Suppressor macrophage treated with lipopolysaccharide for 4 hours (primary cell): ENCODE measurements at places on chromosomes 16 and 17.

DNA sequence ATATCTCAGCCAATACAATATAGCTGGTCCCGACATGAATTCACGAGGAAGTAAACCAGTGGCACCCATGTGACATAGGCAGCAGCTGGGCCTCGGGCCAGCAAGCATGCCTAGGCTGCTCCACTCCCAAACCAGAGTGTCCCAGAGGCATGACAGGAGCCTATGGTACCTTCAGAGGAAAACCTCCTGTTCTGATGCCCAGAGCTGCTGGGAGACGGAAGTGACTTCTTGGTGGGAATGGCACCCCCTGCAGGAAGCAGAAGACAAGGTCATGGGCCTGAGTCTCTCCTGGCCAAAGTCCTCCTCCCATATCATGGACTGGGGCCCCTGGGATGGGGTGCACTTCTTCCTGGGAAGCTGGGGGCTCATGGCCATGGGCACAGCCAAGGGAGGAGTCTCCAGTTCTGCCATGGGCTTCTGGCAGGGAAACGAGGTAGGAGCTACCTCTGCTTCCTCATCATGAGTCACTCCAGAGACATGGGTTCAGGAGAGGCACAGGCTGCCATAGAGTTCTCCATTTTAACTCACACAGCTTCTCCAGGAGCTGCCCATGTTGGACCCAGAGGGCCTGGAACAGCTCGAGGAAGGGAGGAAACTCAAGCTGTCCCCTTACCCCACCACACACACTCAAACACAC lies 13.4 kb downstream of the FBF1 start:
- DNase-seq = peak; percentile 39

- DNase-seq = no peak
Measured at GRCh38 chr17:35313875-35314409, 59.5 kb downstream of the SLFN11 start.

DNA sequence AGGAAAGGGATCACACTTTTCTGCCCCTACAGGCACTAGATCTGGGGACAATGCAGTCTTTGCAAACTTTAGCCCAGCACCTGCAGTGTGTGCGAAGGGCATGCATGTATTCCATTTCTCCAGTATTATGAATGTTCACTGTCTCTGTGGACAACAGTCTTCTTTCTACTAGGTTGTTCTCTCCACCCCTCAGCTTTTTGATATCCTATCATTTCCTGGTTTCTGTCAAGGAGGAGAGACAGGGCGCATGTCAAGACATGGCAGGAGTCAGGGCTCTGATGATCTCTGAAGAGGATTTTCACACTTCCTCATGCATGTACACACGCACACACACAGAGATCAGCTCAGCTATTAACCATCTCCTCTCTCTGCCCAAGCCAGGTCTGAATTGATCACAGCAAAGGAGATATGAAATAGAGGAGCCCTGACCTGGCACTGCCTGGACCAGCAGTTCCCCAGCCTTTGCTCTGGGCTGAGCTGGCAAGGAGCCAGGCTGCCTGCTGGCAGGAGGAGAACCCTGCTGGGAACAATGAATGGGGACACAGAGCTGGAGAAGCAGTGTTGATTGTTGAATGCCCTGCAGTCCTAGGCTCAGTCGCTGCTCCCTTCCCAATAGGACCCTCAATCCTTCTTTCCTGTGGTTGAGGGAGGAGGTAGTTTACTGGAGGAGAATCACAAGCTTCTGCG lies 2.6 kb downstream of the GPR179 start:
- DNase-seq = peak; percentile 16

DNA sequence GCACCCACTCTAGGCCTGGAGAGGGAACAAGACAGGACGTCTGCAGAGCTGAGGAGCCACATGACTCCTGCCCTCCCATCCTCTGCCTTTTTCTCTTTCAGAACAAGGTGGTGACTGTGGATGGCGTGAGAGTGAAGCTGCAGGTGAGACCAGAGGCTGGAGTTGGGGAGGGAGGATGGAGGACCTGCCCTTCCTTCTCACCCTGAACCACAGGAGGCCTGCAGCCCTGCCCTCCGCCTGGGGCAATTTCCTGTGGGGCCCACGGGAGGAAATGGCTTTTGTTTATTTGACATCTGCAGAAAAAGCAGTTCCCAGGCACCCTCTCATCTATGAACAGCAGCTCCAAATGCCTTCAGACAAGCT lies 5.1 kb downstream of the RAB37 start:
- DNase-seq = no peak

DNA sequence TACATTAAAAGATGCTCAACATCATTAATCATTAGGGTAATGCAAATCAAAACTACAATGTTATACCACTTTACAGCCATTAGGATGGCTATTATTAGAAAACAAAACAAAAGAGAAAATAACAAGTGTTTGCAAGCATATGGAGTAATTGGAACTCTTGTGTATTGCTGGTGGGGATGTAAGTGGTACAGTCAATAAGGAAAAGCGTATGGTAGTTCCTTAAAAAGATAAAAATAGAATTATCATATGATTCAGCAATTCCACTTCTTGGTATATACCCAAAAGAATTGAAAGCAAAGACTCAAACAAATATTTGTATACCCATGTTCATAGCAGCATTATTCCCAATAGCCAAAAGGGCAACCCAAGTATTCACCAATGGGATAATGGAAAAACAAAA lies 1.4 kb upstream of the CAPNS2 start:
- peak; percentile 55 for DNase-seq

- no peak for DNase-seq
Measured at GRCh38 chr17:836151-836550, 54.0 kb downstream of the MRM3 start.

DNA sequence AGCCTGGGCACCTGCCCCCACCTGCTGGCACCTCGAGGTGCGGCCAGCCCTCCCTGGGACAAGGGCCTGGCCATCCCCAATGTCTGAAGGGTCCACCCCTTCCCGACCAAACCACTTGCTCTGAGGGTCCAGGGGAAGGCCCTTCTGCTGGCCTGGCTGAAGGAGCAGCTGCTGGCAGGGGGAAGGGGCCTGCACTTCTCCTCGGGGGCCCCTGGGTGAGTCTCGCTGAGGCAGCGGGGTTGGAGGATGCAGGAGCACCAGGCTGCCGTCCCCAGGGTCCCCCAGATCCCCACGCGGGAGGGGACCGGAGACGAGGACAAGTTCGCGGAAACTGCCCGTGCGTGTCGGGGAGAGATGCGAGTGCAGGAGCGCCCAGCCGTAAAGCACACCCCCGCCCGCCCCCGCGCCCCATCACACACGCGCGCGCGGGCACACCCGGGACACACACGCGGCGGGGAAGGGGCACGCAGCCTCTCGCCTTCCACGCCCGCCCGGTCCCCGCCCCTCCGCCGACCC lies 725 bp upstream of the CACNA1H start:
- DNase-seq = no peak

- DNase-seq = no peak
Measured at GRCh38 chr16:80717611-80718010, 86.8 kb downstream of the CDYL2 start.

DNA sequence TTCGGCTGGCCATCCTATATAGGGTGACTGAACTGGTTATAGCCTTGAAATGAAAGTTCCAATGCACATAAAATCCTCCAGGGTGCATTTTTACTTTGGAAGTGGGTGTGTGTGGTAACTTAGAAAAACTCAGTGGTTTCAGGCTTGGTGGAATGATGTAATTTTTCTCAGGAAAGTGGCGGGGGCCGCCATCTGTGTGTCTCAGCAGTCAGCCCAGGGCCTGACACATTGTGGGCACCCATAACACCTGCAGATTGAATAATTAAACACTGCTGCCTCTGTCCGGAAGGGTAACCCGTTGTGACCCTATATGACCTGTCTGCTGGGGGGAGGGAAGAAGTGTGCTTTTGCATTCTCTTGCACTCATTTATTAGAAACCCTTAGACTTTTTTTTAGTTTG lies 2.2 kb upstream of the PDP2 start:
- DNase-seq = peak; percentile 60

DNA sequence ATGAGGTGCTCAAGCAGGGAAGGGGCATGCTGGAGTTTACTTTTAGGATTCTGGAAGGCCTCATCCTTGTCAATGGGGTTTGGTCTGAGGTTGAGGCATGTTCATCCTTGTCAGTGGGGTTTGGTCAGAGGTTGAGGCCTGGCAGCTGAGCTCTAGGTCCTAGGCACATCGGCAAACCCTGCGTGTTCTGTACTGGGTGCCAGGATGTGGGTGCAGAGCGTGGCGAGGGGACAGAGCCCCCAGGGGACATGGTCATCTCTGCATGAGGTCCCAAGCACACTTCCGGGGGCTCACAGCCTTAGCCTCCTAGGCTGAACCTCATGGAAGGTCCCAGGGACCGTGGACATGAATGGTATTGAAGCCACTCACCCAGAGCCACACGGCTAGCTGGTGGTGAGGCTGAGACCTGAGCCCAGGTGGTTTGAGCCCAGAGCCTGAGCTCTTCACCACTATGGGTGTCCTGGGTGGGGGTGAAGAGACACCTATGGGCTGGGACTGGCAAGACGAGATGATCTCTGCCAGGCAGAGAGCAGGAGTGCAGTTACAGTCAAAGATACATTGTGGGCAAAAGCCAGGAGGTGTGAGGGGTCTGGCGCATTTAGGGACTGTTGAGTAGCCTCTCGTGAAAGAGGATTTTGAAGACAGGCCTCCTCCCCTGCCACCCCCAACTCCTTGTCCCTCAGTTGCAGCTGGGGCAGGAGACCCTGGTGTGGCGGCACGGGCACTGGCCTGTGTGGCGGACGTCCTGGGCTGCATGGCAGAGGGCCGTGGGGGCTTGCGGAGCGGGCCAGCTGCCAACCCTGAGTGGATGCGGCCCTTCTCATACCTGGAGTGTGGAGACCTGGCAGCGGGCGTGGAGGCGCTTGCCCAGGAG lies 19.3 kb downstream of the FCSK start:
- DNase-seq = no peak

GRCh38 chr16:11836650-11837244 lies 14.6 kb downstream of the RSL1D1 start:
- no peak for DNase-seq

DNA sequence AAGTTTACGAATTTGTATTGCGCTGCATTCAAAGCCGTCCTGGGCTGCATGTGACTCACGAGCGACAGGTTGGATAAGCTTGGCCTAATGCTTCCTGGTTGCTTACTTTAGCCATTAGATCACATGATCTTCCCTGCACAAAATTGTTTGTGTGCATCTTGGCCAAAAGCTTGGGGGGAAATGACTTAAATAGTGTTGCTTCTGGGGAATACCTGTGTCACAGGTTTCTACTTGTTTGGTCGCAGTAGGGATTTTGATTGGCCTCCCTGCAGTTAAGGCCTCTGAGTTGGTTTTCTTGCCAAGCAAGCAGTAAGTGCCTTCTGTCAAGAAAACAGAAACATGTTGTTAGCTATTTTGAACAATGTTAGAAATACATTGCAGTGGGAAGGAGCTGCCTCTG lies 39.6 kb upstream of the DUSP14 start:
- no peak for DNase-seq

DNA sequence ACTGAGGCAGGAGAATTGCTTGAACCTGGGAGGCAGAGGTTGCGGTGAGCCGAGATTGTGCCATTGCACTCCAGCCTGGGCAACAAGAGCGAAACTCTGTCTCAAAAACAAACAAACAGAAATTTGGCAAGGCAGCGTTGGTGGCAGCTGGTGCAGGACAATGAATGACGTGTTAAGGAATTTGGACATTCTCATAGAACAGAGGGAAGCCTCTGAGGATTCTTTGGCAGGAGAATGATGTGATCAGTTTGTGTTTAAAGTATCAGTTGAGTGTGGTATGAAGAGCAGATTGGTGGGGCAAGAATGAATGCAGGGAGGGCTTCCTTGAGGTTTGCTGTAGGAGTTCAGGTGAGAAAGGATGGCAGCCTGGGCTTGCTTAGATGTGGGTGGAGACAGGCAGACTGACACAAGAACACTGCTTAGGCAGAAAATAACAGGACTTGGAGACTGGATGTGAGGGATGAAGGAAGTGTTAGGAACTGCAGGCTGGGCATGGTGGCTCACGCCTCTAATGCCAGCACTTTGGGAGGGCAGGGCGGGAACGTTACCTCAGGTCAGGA lies 4.8 kb downstream of the CYB5D2 start:
- DNase-seq = no peak

DNA sequence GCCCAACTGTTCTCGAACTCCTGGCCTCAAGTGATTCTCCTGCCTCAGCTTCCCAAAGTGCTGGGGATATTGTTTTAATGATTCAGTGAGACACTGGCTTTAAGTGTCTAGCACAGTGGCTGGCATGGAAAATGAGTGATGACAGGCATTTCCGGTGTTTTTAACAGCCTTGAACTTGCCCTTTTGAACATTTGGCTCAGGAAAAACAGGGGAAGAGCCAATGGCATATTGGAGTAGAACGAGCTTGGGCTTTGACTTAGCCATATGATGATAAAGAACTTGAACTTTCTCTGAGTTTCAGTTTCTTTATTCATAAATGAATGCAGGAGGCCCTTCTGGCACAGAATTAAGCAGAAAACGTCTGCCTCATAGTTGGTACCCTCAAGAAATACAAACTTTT lies 145.0 kb upstream of the HS3ST4 start:
- DNase-seq = no peak

DNA sequence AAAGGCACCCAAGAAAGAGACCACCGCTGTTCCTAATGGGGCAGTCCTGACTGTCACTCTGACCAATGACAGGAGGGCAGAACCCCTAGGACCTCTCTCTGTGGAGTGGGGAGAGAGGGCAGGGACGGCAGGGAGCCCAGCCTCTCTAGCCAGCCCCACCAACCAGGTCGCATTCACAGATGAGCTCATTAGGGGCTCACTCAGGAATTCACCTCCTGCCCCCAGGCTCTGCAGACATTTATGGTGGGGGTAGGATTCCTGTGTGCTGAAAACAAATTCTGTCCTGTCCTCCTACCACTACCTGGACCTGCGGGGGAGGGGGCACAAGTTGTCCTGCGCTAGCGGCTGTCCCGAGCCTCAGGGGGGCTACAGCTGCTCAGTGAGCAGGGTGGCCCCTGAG lies 27.7 kb upstream of the GPRC5C start:
- DNase-seq = no peak
